Urinary bladder (tissue), 4 donors: ENCODE measurements at places on chromosomes 7 and 10. TPM values are rescaled to one million over a fixed set of nuclear protein-coding genes. Genes with fewer than 3 reads are reported as not detected.

- no peak for DNase-seq
These were observed 1.3 kb downstream of the UBN2 start for GRCh38 chr7:139232377-139232717.

- DNase-seq, result no peak
These were observed 15.6 kb upstream of the KIAA1217 start for GRCh38 chr10:24193330-24193729.

DNA sequence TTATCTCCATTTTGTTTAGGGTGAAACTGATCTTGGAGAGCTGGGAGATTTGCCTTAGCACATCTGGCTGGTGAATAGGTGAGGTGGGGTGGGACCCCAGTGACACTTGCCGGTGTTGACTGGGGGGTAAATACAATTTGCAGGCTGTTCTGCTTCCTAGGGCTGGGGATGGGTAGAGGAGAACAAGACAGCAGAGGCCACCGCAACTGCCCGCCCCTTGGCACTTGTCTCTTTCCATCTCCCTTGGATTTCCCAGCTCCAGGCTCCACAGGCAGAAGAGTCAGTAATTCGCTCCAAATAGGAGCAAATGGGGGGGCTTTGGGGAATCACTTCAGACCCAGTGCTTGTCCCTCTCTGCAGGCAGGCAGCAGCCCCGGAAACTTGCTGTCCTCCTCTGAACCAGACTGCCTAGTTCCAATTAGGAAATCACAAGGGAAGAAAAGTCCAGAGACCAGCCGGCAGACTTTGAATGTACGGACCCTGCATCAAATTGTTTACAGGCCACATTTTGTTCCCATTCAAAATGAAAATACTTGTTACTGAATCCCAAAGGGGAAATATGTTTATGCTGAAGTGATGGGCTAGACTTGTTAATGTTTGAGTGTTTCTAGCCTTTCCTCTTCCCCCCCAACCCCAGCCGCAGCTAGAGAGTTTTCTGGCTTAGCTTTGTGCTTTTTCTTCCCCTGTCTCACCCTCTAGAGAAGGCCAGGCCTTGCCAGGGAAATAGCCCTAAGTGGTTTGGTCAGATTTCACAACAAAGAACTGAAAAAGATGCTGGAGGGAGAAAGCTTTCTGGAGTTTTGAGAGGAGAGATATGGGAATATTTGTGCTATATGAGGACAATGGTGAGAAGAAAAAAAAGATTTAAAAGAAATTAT, 10.0 kb upstream of the INPP5F start:
- no peak for DNase-seq

Gene EBF3
- 29.4 TPM for total RNA-seq

Gene HOXA9
- 19.8 TPM for total RNA-seq
